ENCODE measurements at places on chromosomes 12 and 14.

DNA sequence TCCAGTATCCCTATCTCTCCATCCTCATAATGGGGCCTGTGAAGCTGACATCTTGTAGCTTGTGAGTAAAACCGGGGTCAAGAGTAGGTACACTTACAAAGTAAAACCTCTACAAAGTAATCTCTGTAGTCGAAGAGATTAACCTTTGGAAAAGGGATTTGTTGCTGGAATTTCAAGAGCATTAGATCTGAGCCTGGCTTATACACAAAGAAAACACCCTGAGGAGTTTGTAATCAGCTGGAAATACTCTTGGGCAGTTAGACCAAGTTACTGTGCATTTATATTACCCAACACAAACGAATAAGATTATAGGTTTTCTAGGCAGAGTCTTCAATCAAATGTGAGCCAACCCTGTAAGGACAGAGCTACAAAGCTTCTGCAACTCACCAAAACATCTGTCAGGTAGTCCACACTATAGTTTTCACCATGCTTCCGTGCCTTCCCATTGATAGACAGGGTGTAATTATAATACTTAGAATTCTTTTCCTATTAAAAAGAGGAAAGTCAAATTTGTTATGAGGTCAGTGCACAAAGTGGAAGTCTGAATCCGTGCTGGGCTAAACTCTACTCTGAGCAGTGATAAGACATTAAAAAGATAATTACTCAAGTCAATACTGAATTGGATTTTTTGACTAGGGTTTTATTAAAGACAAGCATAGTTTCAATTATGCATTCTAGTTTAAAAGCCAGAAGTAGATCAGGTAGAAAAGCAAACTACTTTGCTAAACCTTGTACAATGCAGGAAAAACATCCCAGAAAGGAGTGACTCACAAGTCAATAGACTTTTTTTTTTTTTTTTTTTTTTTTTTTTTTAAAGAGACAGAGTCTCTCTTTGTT lies 14.6 kb downstream of the GNS start:
- no peak for DNase-seq

DNA sequence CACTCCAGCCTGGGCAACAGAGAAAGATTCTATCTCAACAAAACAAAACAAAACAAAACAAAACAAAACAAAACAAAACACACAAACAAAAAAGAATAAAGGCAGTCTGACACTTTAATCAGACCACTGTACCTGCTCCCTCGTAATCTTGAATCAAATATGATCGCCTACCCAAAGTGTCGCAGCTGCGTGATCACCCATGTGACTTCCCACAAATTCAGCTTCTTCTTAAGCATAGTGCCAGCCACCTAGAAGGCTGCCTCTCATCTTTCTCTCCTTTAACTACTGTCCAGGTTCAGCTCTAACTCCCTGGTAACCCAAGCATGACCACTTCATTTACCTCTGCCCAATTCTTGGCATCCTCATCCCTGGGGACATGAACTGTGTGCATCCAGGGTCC lies 37.4 kb downstream of the FMNL3 start:
- no peak for DNase-seq

DNA sequence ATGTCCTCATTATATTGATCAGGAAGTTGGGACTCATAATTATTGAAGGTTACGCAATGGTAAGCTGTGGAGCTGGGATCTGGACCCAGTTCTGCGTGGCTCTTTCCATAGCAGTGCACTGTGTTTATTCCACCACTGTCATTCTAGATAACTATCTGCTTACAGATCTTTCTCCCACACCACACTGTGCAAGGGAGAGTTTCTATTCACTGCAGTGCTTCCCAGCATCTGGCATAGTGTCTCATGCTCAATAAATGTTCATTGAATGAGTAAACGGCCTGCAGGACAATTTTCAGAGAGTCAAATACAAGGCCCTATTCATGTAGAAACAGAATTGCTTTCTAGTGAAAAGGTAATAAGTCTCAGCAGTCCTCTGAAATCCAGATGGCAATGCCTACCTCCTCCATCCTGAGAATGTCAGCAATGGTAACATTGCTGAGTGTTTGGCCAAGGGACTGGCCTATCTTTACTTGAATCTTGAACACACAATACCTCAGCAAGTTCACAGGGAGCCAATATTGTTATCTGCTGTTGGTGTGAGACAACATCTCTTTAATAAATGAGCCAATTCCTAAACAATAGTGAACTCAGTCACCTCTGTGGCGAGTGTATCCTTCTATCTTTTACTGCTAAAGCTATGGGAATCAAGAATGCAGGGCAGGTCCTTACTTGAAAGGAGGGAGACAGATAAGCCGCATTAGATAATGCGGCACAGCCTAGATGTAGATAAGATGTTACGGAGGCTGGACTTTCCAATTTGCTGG lies 332.4 kb upstream of the PRICKLE1 start:
- DNase-seq, result no peak

DNA sequence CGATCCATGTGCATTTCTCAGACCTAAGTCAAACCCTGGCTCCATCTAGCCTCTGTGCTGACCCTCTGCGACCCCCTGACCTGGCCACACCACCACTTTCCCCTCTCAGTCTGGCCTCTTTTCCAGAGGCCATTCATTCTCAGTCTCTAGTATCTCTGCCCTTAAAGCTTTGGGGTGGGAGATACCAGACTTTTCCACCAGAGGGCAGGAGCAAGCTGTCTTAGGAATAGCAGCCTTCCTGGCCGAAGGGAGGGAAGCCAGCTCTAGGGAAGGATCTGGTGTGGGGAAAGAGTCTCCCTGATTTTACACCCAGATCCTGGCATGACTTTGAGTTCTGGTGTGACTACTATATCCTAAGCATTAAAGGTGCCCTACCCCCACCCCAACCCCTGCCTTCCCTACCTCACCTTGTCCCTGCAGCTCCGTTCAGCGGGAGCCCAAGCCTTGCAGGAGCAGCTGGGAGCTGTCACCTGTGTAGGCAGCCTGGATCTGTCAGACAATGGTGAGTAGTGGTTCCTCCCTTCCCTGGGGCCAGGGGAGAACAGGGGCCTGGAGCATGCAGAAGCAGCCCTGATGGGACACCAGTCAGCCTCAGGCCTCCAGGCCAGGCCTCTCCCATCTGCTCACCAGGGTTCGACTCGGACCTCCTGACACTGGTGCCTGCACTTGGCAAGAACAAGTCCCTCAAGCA lies 6.6 kb downstream of the CARMIL3 start:
- peak; percentile 40 for DNase-seq

Data from stimulated activated naive CD8-positive, alpha-beta T cell treated with anti-CD3 and anti-CD28 coated beads, Interleukin-15, amount 100 ng/mL, for 72 hours (primary cell).